ENCODE measurements at places on chromosomes 16 and 17.
A peak's percentile ranks its signal among the peaks of the same experiment; 100 is the strongest.

GRCh38 chr16:69563605-69564580 is 1.9 kb upstream of the NFAT5 start:
- DNase-seq: peak; percentile 93

DNA sequence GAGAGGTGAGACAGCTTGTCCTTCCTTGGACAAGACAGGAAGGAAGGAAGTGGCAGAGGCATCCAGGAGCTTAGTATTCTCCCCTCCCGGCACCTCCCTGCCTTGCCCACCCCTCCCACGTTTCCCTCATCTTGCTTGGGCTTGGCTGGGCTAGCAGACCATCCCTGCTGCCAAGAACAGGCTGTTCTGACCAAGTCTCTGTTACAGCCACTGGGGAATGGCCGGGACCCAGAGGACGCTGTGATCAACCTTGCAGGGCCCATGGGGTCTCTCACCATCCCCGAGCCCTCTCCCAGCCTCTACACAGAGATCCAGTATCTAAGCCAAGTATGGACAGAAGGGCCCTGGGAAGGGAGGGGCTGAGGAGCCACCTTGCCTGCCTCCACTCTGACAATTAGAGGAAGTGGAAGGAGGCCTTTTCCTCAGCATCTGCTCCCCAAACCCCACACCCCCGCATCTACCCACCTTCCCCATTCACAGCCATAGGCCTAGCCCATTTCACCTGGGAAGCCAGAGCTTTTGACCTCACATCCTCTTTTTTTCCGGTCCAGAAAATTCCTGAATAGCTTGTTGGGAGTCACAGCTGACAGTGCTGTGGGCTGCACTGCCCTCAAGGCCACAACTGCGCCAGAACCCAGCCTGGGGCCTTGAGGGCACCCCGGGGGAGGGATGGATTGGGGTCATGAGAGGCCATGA is 14.1 kb downstream of the CD300LG start:
- no peak for DNase-seq

DNA sequence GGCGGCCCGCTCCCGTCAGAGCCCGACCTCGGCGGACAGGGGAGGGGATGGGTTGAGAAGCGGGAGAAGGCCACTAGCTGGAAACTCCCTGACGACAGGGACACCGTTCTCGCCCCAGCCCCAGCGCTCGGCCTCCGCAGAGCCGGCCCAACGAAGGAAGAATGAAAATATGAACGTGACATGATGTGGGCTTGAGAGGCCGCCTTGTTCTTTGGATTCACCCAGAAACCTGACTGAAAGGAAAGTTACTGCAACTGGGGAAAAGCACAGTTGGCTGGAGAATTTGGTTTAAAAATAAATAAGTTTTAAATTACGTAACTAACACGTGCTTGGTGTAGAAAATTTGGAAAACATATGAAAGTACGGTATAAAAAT is 21.1 kb downstream of the NPTX1 start:
- no peak for DNase-seq

- DNase-seq: no peak
These were observed 5.4 kb downstream of the GSE1 start for GRCh38 chr16:85618521-85618920.

DNA sequence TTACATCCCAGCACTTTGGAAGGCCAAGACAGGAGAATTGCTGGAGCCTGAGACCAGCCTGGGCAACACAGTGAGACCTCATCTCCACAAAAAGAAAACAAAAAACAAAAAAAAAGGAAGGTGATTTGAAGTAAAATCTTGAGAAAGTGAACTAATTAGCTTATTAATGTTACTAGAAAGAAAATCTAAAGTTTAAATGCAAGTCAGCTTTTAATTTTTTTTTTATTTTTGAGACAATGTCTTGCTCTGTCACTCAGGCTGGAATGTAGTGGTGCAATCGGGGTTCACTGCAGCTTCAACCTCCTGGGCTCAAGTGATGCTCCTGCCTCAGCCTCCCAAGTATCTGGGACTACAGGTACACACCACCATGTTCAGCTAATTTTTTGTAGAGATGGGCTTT is 3.5 kb upstream of the CTCF start:
- DNase-seq: no peak

DNA sequence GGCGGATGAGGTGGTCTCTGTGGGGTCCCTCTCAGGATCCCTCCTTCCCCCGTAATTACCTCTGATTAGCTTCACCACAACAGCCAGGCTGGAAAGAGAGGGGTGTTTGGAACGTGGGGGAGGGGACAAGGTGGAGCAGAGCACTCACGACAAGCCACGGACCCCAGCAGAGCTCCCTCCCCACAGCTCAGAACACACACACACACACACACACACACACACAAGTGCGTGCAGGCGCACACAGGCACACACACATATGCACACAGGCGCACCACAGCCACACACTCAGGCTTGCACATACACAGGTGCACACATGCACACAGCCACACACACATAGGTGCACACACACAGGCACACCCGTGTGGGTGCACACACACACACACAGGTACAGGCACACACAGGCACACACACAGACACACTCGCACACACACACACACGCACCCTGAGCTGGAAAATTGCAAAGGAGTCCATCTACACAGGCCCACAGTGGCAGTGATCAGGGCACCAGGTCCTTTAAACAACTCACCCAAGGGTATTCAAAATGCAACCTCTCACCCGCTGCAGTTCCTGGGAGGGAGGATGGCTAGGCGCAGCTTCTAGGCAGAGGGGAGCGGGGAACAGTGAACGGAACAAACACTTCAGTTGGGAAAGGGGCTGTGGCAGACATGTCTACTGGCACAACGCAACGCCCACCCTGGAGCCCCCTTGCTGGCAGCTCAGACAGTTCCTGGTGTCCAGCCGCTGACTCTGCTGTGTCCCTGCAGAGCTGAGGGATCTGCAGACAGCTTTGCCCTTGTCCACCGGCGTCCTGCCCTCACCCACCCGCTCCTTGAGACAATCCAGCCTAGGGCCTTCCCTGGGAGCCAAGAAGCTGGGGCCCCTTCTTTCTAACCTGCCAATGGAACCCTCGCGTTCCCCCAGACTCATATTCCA is 59.9 kb upstream of the DLX4 start:
- no peak for DNase-seq

DNA sequence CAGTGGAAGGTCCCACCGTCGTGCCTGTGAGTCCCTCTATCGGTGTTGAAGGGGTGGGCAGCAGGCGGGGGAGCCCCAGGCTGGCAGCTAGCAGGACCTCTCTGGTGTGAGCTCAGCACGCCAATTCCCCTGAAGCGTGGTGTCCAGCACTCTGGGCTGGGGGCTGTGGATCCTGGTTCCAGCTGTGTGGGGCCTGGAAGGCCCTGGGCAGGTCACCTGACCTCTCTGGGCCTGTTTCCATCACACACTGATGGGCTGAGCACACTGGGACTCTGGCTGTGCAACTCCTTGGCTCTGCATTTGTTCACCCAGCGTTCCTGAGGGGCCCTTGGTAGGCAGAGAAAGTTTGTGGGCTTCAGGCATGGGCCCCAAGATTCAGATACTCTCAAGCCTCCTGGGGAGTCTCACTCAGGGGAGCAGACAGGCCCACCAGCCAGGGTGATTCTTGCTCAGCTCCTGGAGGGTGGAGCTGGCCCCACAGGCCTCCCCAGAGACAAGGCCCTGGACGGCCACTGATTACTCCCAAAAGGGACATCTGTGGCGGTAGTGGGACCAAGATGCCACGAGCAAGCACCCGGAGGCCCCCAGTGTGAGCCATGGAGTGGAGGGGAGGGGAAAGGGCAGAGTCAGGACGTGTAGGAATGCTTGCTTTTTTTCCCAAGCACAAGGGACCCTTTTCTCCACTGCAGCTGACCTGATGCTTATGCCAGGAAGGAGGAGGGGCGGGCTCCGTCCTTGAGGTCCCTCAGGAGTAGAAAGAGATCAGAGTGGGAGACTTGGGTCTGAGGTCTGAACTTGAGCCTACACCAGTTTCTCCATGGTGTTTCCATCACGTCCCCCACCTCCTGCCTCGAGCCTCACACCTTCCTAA is 8.5 kb downstream of the SCGB1C2 start:
- DNase-seq: no peak

DNA sequence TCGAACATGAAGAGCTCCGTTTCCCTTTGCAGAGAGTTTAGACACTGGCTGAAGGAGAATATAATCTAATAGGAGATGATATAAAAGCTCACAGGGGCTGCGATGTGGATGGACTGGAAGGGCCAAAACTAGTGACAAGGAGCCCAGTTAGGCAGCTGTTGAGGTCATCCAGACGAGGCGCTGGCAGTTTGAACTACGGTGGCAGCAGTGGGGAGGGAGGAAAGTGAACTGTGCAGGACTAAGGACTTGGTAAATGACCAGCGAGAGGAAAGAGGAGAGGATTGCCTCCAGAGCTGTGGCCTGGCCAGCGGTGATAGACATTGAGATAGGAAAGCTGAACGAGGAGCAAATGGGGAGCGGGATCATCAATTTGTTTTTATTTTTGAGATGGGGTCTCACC is 14.6 kb upstream of the YWHAE start:
- no peak for DNase-seq

- no peak for DNase-seq
These were observed at the start of gene IGFBP4 for GRCh38 chr17:40443196-40443987. Gene IGFBP4 (plus strand): TSS chr17:40443450. CDS start chr17:40443736, 286 bp downstream.

GRCh38 chr17:5800646-5801045 is 216.3 kb upstream of the NLRP1 start:
- DNase-seq: no peak

GRCh38 chr16:57959121-57959520 is 11.8 kb downstream of the CNGB1 start:
- DNase-seq: no peak

GRCh38 chr17:73944366-73944765 is 259.1 kb upstream of the RPL38 start:
- no peak for DNase-seq

DNA sequence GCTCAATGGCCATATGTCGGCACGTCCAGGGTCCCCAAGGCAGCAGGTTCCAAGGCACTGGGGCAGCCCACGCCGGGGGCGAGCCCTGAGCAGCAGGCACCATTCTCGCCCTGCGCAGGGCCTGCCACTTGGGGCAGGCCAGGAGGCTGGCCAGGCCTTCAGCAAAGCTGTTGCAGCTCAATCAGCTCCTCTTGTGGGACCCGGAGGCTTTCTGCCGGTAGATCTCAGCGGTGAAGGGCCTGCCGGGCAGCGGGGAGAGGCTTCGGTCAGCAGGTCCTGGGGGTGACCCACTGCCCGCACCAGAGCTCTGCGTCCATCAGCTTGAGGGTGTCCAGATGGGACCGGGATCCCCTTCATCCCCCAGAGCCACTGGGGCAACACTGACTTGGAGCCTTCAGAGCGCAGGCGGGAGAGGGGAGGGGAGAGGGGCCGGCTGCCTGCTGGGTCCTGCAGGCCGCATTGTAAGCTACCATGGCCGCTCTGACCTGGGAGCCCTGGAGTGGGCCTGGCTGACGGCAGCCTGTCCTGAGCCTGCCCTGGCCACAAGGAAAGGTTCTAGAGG is 9.5 kb upstream of the RASD1 start:
- no peak for DNase-seq

DNA sequence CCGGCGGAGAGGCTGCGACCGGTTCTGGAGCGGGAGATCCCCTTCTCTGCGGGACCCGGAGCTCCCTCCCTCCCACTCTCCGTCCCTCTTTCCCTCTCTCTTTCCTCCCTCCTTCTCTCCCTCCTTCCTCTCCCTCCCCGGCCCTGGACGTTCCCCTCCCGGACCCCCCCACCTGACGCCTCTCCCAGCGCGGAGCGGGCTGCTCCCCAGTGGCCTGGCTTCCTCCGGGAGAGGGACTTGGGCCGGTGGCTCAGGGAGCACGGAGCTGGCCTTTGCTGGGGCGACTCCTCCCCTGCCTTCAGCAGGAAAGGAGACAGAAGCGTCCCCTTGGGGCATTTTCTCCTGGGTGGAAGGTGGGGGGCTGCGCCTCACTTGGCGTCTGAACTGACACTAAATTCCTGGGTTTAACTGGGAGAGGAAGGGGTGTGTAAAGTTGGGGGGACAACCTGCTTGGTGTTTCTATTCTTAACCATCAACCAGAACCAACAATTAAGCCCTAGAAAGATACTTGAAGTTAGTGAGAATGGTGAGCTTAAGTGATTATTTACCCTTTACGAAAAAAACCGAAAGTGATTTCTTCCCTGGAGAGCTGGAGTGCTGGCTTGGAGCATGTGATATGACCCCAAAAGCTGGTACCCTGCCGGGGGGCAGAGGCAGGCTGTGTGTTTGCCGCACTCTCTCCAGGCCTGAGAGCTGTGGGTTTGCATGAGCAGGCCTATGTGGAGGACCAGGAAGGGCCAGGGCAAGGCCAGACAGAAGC is 775 bp downstream of the SPIRE2 start:
- no peak for DNase-seq
